Kidney capillary endothelial cell (primary cell): ENCODE measurements at places on chromosomes 16 and 17.

DNA sequence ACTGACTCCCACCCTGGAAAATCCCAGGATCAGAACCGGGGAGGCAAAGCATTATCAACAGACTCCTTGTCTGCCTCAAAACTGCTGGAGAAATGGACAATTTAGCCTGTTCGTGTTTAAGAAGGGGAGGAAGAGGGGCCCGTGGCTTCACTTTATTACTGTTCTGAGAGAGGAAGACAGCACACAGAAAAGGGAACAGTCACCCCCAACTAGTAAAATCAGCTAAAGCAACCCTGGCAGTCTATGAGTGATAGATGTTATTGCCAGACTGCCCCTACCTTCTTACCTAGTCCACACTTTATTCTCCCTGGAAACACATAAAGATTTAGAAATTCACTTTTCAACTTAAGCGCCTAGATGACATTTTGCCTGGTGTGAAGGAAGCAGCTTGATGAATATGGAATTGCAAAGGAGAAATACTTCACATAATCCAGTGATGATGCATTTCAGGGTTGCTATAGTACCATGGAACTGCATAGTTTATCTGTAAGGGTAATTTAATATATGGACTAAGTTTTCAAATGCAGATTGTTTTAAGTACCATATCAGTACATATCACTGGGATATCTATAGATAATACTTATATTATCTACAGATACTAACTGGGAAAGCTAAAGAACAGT, 36.9 kb upstream of the TRAP1 start:
- no peak for DNase-seq

DNA sequence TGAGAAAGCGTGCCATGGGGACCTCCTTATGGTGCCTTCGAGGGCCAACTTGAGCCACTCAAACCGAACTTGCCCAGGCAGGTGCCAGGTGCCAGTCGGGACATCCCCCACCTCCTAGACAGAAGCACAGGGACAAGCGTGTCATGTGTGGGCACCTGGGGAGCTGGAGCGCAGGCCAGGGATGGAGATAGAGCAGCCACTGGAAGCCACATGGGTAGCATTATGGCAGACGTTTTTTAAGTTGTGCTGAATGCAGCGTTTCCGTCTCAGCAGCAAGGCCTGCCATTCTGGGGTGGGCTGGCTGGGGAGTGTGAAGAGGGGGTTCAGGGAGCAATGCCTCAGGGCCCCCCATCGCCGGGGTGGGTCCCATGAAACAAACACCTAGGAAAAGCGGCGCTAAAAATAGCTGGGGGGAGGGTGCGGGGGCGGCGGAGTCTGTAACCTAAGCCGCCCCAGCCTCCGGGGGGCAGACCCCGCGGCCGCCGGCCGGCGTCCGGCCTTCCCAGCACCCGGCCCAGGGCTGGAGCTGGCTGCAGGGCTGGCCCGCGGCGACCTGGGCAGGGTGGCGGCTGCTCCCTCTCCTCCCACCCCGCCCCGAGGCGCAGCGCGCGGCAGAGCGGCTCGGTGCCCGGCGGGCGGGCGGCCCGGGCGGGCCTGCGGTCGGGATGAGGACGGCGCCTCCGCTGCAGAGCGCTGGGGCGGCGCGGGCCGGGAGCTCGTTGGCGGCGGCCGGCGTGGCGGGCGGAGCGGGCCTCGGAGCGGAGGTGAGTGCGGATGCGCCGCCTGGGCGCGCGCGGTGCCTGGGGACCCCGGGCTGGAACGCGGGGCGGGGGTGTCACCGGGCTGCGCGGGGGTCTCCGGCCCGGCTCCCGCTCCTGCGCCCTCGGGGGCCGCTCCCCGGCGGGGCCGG, at the start of gene ZNF469:
ZNF469 (plus strand) TSS at position 469 of the 910 bp plus-strand sequence. CDS start 44,512 bp downstream, outside the sequence.
- DNase-seq: no peak

- DNase-seq: no peak
These were observed 856 bp upstream of the SCPEP1 start for GRCh38 chr17:56976941-56977608.

DNA sequence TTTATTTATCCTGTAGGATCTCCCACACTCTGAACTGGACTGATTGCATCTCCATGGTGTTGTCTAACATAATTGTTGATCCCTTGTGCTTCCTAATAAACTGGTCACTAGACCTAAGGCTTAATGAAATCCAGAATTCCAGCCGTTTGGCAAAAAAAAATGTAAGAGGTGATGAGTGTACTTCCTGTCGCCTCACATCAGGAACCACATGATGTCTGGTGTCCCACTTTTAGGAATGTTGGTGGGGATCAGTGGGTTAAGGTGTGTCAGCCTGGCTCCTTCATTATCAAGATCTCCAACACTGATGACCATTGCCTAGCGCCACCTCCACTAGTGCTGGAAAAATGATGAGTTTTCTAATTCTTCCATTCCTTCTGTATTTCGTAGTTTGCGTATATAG, 18.6 kb upstream of the LONP2 start:
- peak; percentile 72 for DNase-seq

GRCh38 chr17:8629371-8630226, 926 bp downstream of the MYH10 start:
- DNase-seq: peak; percentile 10

- DNase-seq: no peak
These were observed 1.5 kb upstream of the SRCAP start for GRCh38 chr16:30697264-30698138.

- DNase-seq: no peak
These were observed 3.9 kb downstream of the XYLT1 start for GRCh38 chr16:17466876-17467275.

- peak; percentile 68 for DNase-seq
These were observed at the start of gene C17orf107 for GRCh38 chr17:4899341-4900230. TSS of gene C17orf107 (plus strand) at chr17:4899536. CDS start at chr17:4899763, 227 bp downstream.

DNA sequence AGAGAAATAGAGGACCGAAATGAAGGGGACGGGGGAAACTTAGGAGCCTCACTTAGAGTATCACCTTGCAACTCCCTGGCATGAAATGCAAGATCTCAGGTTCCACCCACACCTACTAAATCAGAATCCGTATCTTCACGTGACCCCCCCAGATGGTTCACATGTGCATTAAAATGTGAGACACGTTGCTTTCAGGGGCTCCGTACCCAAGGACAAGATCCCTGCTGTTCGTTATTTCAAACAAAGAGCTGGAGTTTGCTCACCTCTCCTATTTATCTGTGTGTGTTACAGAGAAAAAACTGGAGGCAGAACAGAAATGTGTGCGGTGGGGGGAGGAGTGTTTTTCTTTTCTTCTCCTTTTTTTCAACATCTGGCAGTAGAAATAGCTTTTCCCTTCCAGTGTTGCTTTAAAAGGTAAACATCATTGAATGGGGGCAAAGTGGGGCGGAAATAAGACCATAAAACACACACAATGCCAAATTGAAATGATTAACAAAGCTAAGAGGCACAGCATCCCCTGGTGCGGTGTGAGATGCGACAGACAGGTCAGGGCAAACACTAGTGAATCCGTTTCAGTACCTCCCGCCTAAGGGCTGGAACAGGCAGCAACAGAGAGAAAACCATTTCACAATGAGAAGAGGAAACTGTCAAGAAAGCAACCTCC, 145.4 kb downstream of the SOX9 start:
- DNase-seq: no peak

DNA sequence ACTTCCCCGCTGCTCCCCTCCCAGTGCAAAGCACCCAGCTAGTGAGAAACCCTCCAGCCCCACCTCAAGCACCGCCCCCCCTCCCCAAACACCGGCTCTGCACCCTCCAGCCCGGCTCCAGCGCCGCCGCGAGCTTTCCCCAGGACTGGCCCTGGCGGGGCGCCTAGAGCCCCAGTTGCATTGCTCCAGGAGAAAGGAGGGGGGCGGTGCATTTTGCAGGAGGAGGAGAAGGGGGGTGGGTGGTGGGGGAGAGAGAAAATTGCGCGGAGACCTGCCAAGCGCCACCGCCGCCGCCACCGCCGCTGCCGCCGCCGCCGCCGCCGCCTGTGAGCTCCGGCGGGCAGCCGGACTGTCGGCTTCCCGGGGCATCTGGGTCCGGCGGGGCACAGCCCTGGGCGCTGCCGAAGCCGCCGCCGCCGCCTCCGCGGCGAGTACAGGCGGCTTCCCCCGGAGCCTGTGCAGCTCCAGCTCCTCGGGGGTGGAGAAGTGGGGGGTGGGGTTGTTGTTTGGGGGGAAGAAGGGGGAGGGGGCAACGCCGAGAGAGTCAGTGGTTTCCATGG, 333 bp upstream of the NOG start:
- DNase-seq: peak; percentile 81

DNA sequence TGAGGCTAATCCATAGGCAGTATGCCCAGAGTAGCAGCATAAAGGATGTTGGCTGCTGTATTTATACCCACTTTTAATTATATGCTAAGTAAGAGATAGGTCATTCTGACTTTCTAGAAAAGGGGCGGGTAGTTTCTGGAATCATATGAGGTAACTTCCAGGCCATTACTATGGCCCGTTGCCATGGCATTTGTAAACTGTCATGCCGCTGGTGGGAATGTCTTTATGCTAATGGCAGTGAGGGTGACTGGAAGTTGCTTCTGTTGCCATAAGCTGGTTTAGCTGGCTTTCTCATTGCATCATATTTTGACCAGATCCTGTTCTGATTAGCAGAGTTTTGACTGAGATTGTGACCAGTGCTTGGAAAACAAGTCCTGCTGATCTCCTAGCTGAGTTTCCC, 929.6 kb upstream of the CDH8 start:
- no peak for DNase-seq

- no peak for DNase-seq
These were observed 14.9 kb downstream of the IGFBP4 start for GRCh38 chr17:40457964-40458791.

- peak; percentile 48 for DNase-seq
These were observed 112.1 kb downstream of the UTP18 start for GRCh38 chr17:51372345-51373004.

DNA sequence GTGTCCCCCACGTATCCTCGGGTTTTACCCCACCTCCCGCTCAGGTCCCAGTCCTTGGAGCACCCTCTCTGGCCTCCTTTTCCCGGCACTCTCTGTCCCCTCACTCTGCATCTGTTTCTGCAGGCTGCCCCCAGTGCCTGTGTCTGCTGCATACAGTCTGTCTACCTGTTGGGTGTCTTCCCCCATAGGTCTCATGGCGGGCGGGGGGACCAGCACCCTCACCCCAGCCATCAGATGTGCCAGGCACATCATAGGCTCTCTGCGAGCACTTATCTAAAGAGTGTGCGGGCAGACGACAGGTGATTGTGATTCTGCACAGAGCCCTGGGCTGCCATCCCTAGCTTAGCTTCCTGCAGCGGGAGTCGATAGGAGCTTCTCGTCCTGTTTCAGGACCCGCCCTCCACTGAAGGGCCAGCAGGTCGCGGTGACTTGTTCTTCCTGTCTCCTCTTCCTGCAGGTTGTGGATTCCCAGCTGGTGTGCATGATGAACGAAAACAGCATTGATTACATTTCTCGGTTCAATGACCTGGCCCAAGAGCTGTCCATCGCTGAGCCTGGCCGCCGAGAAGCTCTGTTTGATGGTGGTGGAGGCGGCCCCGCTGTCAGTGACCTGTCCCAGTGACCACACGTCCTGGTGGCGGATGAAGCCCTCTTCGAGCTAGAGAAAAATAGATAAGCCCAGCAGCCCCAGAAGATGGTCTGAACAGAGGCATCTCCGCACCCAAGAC, 4.5 kb upstream of the JPT2 start:
- no peak for DNase-seq

GRCh38 chr17:7887038-7887481, 1.5 kb upstream of the CHD3 start:
- DNase-seq: peak; percentile 87

GRCh38 chr16:22318690-22319358, 21.6 kb downstream of the POLR3E start:
- peak; percentile 27 for DNase-seq

DNA sequence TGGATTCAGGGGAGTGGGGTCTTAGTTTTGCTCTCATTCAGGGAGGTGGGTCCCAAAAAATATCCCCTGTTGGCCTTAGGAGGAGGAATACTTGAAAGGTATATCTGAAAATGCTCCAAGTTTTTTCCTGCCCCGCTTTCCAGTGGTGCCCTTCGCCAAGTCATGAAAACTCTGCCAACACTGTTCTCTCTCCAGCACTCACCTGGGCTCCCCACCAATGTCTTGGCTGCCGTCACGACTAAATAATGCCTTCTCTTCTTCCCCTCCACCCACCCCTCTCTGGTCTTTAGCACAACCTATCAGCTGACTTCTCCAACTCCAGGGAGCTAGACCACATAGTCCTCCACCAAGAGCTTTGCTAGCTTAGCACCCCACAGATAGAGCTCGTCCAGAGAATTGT, 30.6 kb downstream of the ZFHX3 start:
- DNase-seq: no peak

- DNase-seq: peak; percentile 26
These were observed 84.9 kb upstream of the CBX4 start for GRCh38 chr17:79923974-79924638.

- no peak for DNase-seq
These were observed 93.3 kb downstream of the BRIP1 start for GRCh38 chr17:61770043-61770442.

- no peak for DNase-seq
These were observed 19.8 kb downstream of the HS3ST3A1 start for GRCh38 chr17:13581925-13582324.

DNA sequence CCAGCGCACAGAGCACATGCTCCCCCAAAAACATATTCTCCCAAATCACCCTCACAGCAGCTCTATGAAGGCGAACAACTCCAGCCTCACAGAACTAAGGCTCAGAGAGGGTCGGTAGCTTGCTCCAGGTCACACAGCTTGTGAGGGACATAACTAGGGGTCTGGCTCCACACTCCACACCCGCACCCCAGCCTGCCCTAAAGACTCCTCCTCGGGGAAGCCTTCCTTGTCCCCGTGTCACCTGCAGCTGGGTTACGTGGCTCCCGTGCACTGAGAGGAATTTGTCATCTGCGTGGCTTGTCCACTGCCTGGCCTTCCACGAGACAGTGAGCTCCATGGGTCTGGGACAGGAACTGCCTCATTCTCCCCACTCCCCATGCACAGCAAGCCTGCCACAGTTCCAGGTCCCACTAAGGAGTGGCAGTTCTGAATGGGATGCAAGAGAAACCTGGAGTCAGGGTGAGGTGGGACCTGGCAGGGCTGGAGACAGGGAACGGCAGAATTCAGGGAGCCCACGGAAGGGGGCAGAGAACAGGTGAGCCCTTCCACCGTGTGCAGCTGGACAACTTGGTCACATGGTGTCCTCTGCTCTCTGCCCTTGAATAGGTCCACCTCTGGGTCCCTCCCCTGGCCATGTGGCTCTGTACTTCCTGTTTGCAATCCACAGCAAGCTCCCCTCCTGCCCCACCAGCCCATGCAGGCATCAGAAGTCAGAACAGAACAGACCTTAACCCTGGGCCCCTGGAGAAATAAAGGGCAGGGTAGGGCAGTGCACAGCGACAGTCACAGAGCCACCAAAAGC, 27.4 kb downstream of the TNFRSF13B start:
- no peak for DNase-seq
